Smooth muscle cell of the umbilical artery (primary cell): ENCODE measurements at places on chromosomes 4 and X. TPM values are rescaled to one million over a fixed set of nuclear protein-coding genes. Genes with fewer than 3 reads are reported as not detected.

The SOWAHB gene
- under 0.01 and 0.05 TPM in 2 replicates for total RNA-seq

The CDKL5 gene
- total RNA-seq, result 3.6 and 5.0 TPM in 2 replicates

The PLAC8 gene
- total RNA-seq, result not detected in 2 replicates

The MPC1L gene
- not detected in 2 replicates for total RNA-seq

The TRPC5OS gene
- total RNA-seq, result not detected in 2 replicates

The CT47B1 gene
- not detected in 2 replicates for total RNA-seq

The CLDN22 gene
- total RNA-seq, result not detected in 2 replicates

The FOXR2 gene
- total RNA-seq, result not detected in 2 replicates

The TLR8 gene
- total RNA-seq, result not detected in 2 replicates

The LGI2 gene
- total RNA-seq, result under 0.01 TPM in 1 of 2 replicates, not detected in the other

The ADH7 gene
- not detected in 2 replicates for total RNA-seq

The P2RY8 gene
- under 0.01 TPM in 1 of 2 replicates, not detected in the other for total RNA-seq

The GPRASP1 gene
- 3.7 and 5.0 TPM in 2 replicates for total RNA-seq

The SCLT1 gene
- 8.9 and 11.9 TPM in 2 replicates for total RNA-seq

The DCK gene
- total RNA-seq, result 14.3 and 20.7 TPM in 2 replicates

The TCEAL6 gene
- total RNA-seq, result not detected in 2 replicates

The SLIT2 gene
- total RNA-seq, result 18.1 and 34.0 TPM in 2 replicates

The BEND2 gene
- total RNA-seq, result not detected in 2 replicates

The FABP2 gene
- total RNA-seq, result not detected in 2 replicates

The NOX1 gene
- total RNA-seq, result not detected in 2 replicates

The LRP2BP gene
- 0.55 and 0.89 TPM in 2 replicates for total RNA-seq
